Peyer's patch (tissue), 4 donors: ENCODE measurements at places on chromosomes 3 and 15. TPM values are rescaled to one million over a fixed set of nuclear protein-coding genes. Genes with fewer than 3 reads are reported as not detected.

DNA sequence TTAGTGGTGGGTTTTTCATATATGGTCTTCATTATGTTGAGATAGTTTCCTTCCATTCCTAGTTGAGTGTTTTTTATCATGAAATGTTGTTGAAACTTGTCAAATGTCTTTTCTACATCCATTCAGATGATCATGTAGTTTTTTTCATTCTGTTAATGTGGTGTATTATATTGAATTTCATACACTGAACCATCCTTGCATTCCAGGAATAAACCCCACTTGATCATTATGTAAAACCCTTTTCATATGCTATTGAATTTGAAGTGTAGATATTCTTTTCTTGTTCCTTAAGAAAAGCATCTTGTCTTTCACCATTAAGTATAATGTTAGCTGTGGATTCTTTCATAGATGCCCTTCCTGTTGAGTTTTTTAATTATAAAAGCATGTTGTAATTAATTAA, 42.9 kb downstream of the PIAS1 start:
- DNase-seq, result no peak
- H3K4me3 ChIP-seq, result no peak overlapping the region
- no peaks in the 10 kb centered on the region for H3K27me3 ChIP-seq
- H3K36me3 ChIP-seq, result no peaks in the 10 kb centered on the region
- no peaks in the 10 kb centered on the region for H3K4me1 ChIP-seq
- no peak overlapping the region for H3K27ac ChIP-seq

DNA sequence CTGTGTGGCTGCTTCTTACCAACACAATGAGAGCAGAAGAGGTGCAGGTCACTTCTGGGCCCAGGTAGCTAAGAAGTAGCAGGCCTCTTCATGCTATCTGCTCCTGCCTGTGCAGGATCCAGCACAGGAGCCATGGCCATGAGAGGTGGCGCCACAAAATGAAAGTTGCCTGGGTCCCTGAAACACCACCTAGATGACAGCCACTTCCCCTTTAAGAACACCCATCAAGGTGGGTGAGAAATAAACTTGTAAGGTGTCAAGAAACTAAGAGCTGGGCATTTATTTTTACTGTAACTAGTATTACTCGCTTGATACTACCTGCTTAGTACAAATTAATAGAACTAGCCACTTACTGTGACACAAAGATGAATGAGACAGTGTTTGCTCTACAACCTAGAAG, 484.6 kb upstream of the TBL1XR1 start:
- H3K27ac ChIP-seq, result no peak overlapping the region
- no peaks in the 10 kb centered on the region for H3K27me3 ChIP-seq
- H3K36me3 ChIP-seq, result no peaks in the 10 kb centered on the region
- H3K4me1 ChIP-seq, result no peaks in the 10 kb centered on the region

The SCAANT1 gene
- not detected for total RNA-seq

The CDHR4 gene
- total RNA-seq, result not detected
